T-helper 2 cell treated with Interferon-gamma antibody and Interleukin-4, amounts not matched to agents 5 μg/mL and 100 μg/mL, for 36 hours (primary cell): ENCODE measurements at places on chromosomes 2 and 18.

DNA sequence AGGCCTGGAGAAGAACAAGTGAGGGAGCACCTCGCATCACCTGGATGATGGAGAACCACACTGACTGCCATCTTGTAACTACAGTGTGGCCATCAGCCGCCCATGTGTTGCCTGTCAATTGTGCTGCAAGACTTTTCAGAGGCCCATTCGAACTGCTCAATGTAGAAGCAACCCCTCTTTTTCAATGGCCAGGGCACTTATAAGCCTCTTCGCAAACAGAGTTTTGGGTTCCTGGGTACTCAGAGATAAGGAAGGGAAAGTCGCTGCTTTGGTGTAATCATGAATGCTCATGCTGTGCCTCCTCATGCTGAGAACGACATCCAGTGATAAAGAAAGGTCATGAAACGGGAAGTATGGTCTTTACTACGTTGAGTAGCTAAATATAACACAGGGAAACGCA lies 143.9 kb upstream of the SLC39A10 start:
- H3K27ac ChIP-seq = no peak overlapping the region
- no peaks in the 10 kb centered on the region for H3K27me3 ChIP-seq
- DNase-seq = no peak

DNA sequence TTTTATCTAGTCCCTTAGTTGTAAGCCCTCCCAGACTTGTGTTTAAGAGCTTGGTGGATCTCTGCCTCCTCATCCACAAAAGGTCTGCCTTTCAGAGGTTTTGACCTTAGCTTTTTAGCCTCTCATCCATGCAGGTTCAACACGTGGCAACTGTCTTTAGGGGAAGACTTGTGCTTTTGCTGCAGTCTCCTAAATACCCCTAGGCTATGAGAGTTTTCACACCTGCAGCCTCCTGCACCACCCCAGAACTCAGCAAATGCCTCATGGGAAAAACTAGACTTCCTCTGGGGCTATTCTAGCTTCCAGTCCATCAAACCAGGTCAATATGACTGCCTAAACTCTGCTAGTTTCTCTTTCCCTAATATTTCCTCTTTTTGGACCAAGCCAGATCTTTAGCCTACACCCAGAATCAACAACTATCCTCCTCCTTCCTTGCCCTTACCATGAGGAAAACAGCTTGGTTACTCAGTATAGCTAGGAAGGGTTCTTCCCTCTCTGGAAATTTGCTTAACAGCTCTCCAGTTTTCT lies 132.3 kb upstream of the RIOK3 start:
- no peak for DNase-seq
- no peaks in the 10 kb centered on the region for H3K27me3 ChIP-seq
- H3K4me1 ChIP-seq = peaks cover 13% of the 10 kb centered on the region
- H3K36me3 ChIP-seq = peaks cover 3% of the 10 kb centered on the region

DNA sequence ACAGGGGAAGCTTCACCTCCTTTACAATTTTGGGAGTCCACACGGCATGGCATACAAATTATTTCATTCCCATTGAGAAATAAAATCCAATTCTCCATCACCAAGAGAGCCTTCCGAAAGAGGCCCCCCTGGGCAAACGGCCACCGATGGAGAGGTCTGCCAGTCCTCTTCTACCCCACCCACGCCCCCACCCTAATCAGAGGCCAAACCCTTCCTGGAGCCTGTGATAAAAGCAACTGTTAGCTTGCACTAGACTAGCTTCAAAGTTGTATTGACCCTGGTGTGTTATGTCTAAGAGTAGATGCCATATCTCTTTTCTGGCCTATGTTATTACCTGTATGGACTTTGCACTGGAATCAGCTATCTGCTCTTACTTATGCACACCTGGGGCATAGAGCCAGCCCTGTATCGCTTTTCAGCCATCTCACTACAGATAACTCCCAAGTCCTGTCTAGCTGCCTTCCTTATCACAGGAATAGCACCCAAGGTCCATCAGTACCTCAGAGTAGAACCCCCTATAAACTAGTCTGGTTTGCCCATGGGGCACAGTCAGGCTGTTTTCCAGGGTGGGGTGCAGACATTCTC lies 58.3 kb downstream of the BCL11A start:
- no peaks in the 10 kb centered on the region for H3K36me3 ChIP-seq
- H3K27ac ChIP-seq = no peak overlapping the region
- no peaks in the 10 kb centered on the region for H3K27me3 ChIP-seq
- no peak for DNase-seq

- peaks cover 5% of the 10 kb centered on the region for H3K36me3 ChIP-seq
- peak; percentile 78 for DNase-seq
- H3K4me1 ChIP-seq = peaks cover 44% of the 10 kb centered on the region
- peak within 1 kb of the TSS; percentile 79 for H3K27ac ChIP-seq
These were observed at the start of gene GAD1 for GRCh38 chr2:170816504-170817092. Gene GAD1, plus strand, starts transcription at chr2:170816887. Its CDS starts 1,705 bp downstream, at chr2:170818592.
